Liver (tissue), 10 donors: ENCODE measurements at places on chromosomes 4 and X.

- DNase-seq: no peak
These were observed 57.6 kb downstream of the MAPK10 start for GRCh38 chr4:86302251-86302650.

DNA sequence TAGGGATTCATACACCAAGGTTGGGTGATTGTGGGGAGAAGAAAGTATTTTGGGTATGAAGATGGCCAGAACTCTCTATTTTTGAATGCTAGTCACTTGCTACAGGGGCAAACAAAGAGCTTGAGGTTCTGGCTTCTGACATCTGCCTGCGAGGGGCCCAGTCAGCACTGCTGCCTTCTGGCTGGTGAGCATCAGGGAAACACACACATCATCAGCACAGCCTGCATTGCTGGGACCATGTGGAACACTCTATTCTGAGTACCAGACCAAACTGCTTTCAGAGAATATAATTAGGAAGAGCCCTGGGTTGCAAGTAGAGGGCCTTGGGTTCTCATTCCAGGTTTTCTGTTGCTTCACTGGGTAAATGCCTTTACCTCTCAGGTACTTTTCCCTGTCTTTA, 14.1 kb downstream of the TRPC5 start:
- no peak for DNase-seq

DNA sequence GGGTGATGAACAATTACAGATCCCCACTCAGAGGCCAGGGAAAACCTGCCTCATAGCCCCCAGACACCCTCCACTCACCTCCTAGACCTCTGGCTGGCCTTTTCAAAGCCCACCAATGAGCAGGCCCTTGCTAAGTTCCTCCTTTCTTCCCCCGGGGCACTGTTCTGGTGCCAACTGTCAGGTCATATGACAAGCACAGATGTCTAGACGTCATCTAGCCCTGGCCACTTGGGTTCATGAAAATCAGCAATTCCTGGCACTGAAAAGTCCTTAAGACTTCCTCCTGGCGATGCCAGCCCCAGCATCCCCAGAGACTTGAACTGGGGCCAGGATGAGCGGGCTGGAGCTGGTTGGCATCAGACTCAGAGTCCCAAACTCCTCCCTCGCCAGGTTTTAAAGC, 115.6 kb upstream of the NALF2 start:
- DNase-seq: no peak

GRCh38 chr4:53786632-53787031, 195.3 kb upstream of the LNX1 start:
- no peak for DNase-seq

DNA sequence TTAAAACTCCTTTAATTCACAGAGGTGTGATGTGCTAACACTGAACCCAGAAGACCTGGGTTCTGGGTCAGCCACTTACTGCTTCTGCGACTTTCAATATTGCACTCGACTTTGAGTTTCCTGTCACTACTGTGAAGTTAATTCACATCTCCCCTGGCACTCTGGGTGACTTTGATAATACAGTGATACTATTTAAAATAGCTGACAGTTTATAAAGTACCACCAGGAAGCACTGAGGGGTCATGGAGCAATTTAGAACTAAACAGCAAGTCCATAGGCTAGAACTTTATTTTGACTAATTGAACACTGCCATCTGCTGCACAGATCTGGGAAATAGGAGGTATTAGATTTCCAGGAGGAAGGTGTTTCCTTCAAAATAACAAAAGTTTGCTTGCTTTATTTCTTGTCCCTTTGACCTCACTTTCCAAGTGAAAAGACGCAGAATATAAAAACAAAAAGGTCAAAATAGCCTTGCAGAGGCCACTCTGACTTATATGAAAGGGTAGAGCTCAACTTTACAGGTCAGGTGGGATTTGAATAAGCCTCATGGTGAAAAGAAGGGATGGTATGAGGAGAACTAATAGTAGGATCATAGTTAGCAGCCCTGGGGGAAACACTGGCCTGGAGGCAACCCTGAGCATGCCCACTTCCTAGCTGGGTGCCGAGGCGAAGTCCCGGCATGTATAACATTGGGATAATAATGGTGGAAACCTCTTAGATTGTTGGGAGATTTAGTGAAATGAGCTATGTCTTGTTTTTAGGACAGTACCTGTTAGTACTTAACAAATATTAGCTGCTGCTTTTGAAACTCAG, 53.4 kb downstream of the ZNF518B start:
- DNase-seq: no peak

DNA sequence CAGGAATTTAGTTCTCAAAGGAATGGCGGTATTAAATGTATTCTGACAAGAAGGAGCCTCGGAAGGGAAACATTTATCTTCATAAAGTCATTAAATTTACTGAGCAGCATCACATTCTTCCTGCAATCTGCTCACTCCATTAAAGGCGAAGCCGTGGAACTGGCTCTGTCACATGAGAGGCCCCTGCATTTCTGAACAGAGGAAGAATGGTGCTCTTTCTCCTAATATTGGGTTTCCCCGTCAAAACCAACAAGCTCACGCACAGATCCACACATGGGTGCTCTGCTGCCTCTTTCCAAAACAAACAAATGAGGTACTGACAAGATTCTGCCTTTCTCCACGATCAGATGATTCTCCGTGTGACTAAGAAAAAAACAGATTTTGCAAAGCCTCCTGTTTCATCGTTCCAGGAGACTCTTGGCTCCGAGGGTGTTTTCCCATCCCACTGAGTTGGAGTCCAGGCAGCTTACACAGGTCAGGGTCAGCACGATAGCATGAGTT, 191.2 kb downstream of the IDS start:
- DNase-seq: no peak

GRCh38 chr4:184409911-184410692, 64.2 kb downstream of the IRF2 start:
- no peak for DNase-seq

DNA sequence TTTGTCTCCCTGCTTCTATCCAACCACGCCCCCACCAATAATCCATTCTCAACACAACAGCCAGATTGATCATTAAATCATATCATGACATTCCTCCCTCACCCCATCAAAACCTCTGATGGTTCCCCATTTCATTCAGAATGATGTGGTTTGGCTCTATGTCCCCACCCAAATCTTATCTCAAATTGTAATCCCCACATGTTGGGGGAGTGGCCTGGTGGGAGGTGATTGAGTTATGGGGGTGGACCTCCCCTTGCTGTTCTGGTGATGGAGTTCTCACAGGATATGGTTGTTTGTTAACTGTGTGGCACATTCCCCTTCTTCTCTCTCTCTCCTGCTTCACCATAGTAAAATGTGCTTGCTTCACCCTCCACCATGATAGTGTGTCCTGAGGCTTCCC, 23.3 kb downstream of the TRMT2B start:
- DNase-seq: no peak
